ENCODE measurements at places on chromosomes 3 and 15.

DNA sequence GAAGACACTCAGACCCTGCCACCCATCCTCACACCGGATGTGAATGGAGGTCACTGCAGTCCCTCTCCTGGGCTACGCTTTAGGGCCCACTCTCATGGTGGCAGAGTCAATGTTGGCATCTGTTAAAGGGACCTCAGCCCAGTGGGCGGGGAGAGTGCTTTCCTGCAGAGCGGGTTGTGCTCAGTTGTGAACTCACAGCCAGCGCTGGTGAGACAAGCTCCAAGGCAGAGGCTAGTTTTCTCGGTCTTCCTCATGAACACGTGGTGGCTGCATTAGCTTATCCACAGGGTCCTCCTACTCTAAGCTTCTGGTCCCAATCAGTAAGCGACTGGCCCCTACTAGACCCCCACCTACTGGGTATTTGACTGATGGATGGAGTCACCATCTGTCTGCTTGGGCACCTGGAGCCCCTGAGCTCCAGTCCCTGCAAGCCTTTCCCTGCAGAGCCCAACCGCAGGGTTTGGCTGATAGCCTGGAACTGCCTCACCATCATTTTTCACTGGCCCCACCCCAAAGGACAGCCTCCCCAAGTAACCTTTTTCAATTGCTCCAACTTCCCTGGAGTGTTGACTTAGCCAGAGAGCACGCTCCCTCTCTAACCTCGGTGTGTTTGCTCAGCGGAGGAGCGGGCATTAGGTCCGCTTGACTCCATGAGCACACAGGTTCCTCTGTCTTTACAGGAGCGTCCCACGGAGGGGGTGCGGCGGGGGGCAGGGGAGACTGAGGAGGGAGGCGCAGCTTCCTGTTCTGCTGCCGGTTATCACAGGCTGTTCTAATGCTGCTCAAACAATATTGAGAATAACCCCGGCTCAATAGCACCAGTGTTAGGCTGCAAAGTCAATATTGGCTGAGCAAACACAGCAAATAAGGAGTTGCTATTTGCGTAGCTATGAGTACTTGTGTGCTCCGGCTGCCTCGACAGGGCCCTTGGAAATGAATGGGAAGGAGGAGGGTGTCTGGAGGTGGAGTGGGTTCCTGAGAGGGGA lies 141.7 kb downstream of the RPLP1 start:
- DNase-seq: no peak

DNA sequence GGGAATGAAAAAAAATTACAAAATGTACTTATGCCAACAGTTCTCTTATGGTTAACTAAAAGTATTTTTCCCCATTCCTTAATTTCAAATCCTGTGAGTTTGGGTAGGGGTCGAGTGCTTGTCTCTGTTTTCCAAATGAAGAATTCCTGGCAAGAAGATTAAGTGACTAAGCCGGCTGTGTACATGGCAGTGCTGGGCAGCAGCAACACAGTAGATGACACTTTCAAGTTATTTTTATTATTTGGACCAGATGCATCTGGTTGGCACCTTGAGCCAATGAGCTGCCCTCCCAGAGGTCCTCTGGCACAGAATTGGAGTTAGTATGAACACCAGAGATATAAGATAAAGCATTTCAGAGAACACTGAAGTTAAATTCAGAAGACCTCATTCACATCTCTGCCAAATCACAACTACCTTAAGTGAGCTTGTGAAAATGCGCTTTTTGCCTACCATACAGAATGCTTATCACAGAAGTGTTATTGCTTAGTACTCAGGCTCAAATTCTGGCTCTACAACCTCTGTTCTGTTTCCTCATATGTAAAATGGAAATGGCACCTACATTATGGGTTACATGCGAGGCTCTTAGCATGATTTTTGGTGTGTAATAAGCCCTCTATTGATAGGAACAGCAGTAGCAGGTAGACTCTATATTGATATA lies 256.9 kb downstream of the UBE2E2 start:
- DNase-seq: no peak

DNA sequence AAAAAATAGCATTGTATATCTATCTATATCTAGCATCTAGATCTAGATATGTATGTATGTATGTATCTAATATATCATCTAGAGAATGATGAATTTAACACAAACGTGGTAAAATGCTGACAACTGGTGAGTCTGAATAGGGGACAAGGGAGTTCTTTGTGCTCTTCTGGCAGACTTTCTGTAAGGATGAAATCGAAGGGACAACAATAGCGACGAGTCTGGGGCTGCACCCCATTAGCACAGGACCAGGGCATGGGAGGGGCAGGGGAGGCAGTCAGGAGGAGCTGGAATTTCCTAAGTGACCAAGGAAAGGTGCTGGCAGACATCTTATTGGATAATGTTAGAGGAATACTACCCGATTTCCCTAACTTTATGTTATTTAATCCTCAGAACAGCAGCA lies 7.9 kb downstream of the CCR1 start:
- no peak for DNase-seq

DNA sequence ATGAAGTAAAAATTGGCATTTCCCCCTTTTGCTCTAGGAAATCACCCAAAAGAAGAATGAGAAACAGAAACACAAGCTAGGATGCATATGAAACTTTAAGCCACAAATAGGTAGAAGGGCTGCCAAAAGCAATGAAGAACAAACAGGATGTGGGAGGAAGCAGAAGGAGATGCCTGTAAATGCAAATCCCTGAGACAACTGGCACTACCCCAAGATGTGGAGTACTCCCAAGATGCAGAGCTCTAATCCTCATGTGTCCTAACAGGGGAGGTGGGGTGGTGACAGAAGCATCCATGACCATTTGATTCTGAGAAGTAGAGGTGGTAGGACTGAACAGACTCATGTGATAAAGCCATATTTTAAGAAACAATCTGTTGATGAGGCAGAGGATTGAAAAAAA lies 31.9 kb upstream of the ZNF280D start:
- no peak for DNase-seq

DNA sequence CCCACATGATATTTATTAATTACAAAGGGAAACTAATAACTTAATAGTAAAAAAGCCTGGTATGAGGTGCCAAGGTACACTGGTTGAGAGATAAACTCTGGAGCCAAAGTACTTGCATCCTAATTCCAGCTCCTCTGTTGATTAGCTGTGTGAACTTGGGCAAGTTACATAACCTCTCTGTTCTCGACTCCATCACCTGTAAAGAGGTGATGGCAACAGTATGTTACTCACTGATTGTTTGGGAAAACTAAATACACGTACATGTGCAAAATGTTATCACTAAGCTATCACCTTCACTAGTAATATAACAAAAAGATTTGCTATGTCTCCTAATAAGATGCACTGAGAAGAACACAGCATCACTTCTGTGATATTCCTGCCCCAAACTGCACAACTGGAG lies 206.4 kb downstream of the MEX3B start:
- no peak for DNase-seq
